ENCODE measurements at places on chromosomes 3 and 15.

DNA sequence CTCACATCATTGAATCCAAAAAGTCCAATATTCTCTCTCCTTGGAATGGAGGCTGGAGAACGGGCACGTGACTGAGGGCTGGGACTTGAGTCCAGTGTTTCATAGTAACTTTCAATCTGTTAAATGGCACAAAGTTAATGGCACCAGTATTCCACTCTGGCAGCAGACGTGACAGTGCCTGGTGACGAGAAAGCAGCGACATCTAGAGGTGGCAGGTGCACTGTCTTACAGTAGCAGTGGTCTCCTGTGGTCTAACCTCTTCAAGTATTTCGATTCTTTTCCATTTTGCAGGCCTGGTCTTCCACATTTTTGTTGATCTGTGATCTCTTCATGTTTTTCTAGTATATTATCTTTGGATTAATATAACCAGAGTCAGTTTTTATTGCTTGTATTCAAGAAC is 107.1 kb downstream of the OXSM start:
- H3K27ac ChIP-seq, result no peak overlapping the region
- DNase-seq, result no peak
- no peak overlapping the region for H3K4me3 ChIP-seq
- no peaks in the 10 kb centered on the region for H3K36me3 ChIP-seq

- H3K27me3 ChIP-seq, result peaks cover 17% of the 10 kb centered on the region
- no peaks in the 10 kb centered on the region for H3K36me3 ChIP-seq
- no peaks in the 10 kb centered on the region for H3K4me1 ChIP-seq
- H3K27ac ChIP-seq, result no peak overlapping the region
- no peak overlapping the region for H3K4me3 ChIP-seq
- no peak for DNase-seq
Observed at GRCh38 chr3:46737329-46737731, 19.7 kb upstream of the PRSS50 start.

DNA sequence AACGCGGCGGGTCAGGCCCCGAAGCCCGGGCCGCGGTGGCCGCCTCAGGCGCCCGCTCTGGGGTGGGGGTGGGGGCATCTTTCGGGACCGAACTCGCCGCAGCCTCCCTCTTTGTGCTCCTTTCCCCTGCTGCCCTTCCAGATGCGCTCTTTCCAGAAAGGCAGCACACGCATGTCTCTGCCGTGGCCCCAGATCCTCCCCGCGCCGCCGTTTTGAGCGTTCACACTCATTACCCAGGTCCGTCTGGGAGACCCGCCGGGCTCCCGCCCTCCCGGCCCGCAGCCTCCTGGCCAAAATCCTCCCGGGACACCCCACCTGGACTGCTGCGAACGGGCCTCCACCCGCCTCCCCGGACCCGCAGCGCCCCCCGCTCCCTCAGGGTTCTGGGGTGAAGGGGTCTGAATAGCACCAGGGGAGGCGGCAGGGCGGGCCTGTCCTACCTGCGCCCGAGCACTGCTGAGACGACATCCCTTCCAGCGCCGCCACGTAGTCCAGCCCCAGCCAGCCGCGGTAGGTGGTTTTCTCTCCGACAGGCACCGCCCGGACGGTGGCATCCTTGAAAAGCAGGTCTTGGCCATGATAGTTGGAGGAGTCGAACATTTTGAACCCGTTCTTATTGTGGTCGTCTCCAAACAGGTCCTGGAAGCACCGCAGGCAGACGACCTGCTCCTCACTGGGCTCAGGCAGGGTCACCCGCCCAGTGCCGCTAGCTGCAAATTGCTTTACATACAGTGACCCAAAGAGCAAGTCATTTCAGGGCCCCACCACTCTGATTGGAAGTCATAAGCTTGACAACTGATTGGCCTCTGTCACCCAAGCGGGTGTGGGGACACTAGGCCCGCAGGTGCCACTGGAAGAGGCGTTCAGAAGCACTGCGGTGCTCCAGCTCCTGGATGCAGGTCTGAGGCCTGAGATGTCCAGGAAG is 25.9 kb downstream of the MELTF start:
- H3K4me3 ChIP-seq, result peak overlapping the region; percentile 80
- peak overlapping the region; percentile 90 for H3K27ac ChIP-seq
- H3K36me3 ChIP-seq, result no peaks in the 10 kb centered on the region
- DNase-seq, result peak; percentile 31

DNA sequence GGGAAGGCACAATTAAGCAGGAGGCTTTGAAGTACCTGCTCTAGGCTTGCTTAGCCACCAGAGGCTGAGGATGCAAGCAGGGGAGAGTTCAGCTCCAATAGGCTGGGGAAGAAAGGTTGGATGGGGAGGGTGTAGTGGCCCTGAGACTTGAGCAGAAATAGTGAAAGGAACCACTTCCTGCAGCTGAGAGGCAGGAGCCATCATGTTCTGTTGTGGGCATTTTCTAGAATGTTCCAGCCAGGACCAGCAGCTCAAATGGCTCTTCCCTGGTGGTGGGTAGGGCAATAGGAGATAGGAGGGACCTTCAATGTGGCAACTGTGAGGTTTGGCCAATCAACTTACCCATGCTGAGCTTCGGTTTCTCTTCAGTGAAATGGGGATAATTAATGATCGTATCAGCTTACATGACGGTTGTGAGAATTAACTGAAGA is 79.1 kb upstream of the CGNL1 start:
- DNase-seq, result no peak
- H3K4me3 ChIP-seq, result no peak overlapping the region
- H3K27ac ChIP-seq, result no peak overlapping the region
- peaks cover 7% of the 10 kb centered on the region for H3K4me1 ChIP-seq
- H3K36me3 ChIP-seq, result peaks cover 5% of the 10 kb centered on the region

DNA sequence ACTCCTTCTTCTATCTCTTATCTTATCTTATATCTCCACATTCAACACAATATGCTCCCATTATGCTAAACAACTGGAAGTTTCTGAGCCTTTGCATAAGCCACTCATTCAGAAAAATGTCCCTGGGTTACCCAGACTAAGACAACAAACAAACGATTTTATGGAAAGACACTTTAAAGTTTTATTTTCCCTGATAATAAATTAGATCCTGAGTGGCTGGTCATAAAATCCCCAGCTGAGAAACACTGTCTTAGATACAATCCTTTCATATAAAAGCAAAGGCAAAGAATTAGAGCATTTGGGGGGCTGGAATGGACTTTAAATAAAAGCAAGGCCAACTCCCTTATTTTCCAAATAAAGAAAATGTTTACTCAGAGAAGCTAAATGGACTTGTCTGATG is 322.3 kb downstream of the GBE1 start:
- no peaks in the 10 kb centered on the region for H3K36me3 ChIP-seq
- H3K27ac ChIP-seq, result no peak overlapping the region
- H3K27me3 ChIP-seq, result no peaks in the 10 kb centered on the region
- H3K4me1 ChIP-seq, result no peaks in the 10 kb centered on the region
- H3K4me3 ChIP-seq, result no peak overlapping the region

- DNase-seq, result no peak
- H3K27ac ChIP-seq, result no peak overlapping the region
- no peaks in the 10 kb centered on the region for H3K27me3 ChIP-seq
- no peaks in the 10 kb centered on the region for H3K4me1 ChIP-seq
Observed at GRCh38 chr15:67575039-67575502, 32.6 kb downstream of the MAP2K5 start.

DNA sequence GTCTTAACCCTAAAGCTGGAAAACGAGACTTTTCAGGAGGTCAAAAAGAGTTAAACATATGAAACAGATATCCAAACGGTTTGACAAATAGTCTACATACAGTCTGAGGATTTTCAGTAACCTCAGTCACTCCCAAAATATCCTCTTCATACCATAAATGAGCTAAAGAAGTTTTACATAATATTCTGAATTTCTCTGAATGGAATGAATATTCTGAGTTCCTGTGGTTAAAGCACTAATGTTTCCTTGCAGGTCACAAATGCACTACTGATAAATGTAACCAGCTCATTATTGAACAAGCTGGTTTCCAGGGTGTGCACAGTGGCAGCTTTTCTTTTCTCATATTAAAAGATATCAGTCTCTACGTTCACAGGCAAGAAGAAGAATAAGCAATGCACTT is 137.4 kb upstream of the POU1F1 start:
- no peak overlapping the region for H3K27ac ChIP-seq
- no peaks in the 10 kb centered on the region for H3K27me3 ChIP-seq
- DNase-seq, result no peak
- H3K4me3 ChIP-seq, result no peak overlapping the region
- no peaks in the 10 kb centered on the region for H3K36me3 ChIP-seq
- no peaks in the 10 kb centered on the region for H3K4me1 ChIP-seq

DNA sequence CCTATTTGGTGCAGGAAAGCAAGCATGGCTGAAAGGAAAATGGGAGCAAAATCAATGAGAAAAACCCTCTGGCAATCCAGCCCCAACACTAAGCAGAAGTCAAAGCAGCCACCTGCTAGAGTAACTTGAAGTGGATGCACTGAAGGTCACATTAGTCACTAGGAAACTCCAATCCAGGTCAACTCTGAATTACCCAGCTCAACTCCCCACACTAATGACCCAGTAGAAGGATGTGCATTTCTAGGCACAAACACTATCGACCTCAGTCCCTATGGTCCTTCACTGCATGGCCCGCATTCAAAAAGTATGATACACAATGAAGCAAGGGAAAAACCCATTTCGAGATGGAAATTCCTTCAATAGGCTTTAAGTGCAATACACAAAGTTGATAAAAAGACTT is 80.6 kb downstream of the RAD18 start:
- no peak overlapping the region for H3K27ac ChIP-seq
- H3K4me1 ChIP-seq, result no peaks in the 10 kb centered on the region
- H3K4me3 ChIP-seq, result no peak overlapping the region
- no peaks in the 10 kb centered on the region for H3K27me3 ChIP-seq

DNA sequence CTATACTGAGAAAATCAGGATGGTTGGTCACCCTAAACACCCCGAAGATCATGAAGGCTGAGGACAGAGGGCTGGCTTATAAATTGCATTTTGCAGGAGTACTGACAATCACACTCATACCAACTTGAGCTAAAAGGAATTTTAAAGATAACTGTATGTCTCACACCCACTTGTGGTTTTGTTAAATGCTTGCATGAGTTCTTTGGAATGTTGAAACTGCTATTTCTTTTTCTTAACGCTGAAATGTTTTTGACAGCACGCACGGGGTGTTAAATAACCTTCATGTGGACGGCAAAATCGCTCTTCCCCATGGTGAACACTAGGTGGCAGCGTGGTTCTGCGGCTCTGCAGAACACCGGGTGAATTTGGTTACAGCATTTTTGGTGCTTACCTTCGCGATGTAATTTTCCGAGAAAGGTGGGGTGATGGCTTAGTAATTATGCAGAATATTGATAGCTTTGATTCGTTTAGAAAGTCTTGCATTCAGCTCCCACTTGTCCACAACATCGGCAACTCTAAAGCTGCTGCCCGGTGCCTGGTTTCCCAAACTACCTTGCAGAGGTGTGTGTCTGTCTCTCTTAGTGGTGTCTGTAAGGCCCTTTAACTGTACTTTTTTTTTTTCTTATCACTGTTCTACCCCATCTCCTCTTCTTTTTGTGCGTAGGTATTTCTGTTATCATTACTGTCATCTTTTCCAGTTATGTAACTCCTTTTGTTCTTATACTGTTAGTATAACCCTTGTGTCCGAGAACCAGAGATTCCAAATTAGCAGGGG is 51.7 kb downstream of the ARNT2 start:
- peaks cover 5% of the 10 kb centered on the region for H3K27me3 ChIP-seq
- H3K36me3 ChIP-seq, result no peaks in the 10 kb centered on the region
- DNase-seq, result peak; percentile 66
- H3K27ac ChIP-seq, result no peak overlapping the region

DNA sequence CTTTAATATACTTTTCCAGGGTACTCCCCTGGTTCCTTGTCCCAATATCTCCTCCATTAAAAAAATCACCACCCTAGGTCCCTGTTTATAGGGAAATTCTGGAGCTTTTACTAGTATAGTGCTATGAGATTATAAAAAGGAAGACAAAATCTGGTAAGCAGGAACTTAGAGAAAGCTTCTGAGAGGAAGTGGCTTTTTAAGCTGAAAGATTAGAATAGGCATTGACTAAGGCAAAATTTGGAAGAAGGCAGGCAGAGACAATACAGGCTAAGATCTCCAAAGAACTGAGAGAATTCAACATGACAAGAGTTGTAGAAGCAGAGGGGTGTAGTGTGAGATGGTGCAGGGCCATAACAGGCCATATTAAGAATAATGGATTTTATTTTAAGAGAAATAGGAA is 25.8 kb downstream of the SGO1 start:
- no peaks in the 10 kb centered on the region for H3K27me3 ChIP-seq
- H3K4me3 ChIP-seq, result no peak overlapping the region
- peaks cover 58% of the 10 kb centered on the region for H3K36me3 ChIP-seq
- peak overlapping the region; percentile 50 for H3K27ac ChIP-seq
- DNase-seq, result no peak

DNA sequence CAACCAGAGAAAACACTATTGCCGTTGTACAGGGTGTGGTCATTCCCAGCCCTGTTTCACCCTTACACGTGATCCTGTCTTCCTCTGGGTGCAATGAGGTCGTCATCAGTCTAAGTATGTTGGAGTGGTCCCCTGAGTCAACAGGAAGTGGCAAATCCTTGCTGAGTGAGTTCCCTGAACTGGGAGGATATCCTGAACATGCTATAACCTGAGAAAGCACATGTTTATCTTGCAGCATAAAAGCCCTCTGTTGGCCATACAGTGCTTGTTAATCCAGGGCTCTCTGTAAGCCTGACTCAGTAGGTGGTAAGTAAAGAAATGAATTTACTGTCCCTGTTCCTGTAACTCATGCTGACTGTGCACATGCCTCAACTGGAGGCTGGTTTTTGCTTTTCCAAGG is 477.8 kb upstream of the RGMA start:
- no peak overlapping the region for H3K4me3 ChIP-seq
- no peak overlapping the region for H3K27ac ChIP-seq
- H3K4me1 ChIP-seq, result peaks cover 5% of the 10 kb centered on the region

GRCh38 chr3:88059380-88060170 is 520 bp downstream of the ZNF654 start:
- H3K4me3 ChIP-seq, result peak overlapping the region; percentile 90
- peak; percentile 12 for DNase-seq
- no peaks in the 10 kb centered on the region for H3K27me3 ChIP-seq
- H3K4me1 ChIP-seq, result peaks cover 59% of the 10 kb centered on the region
- H3K36me3 ChIP-seq, result peaks cover 39% of the 10 kb centered on the region
- peak overlapping the region; percentile 97 for H3K27ac ChIP-seq

GRCh38 chr3:118817748-118818165 is 216.9 kb downstream of the IGSF11 start:
- DNase-seq, result peak; percentile 54
- no peaks in the 10 kb centered on the region for H3K4me1 ChIP-seq
- no peak overlapping the region for H3K27ac ChIP-seq
- H3K36me3 ChIP-seq, result no peaks in the 10 kb centered on the region
- H3K27me3 ChIP-seq, result no peaks in the 10 kb centered on the region

DNA sequence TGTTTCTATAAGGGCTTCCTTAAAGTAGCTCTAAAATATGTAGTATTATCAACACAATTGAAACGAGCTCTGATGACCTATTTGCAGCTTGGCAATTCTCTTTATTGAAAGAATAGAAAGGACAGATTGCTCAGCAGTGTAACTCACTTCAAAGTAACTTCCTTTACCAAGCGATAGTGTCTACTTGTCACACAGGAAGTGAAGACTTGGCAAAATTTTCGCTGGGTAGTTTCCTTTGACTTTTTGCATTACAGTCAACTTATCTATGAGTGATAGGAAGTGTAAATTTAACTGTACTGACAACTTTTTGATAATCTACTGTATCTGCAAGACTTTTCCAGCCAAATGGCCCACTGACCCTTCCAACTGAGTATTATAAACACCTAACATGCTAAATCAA is 22.8 kb downstream of the SLC9A9 start:
- H3K27me3 ChIP-seq, result no peaks in the 10 kb centered on the region
- peaks cover 53% of the 10 kb centered on the region for H3K4me1 ChIP-seq
- peak; percentile 52 for DNase-seq
- H3K4me3 ChIP-seq, result no peak overlapping the region

- H3K4me3 ChIP-seq, result no peak overlapping the region
- no peak for DNase-seq
- no peaks in the 10 kb centered on the region for H3K36me3 ChIP-seq
- H3K27ac ChIP-seq, result no peak overlapping the region
Observed at GRCh38 chr3:5036858-5037257, 57.6 kb downstream of the BHLHE40 start.

Data from activated CD4-positive, alpha-beta T cell treated with anti-CD3 and anti-CD28 coated beads, Interleukin-2, amount 10 ng/mL, durations not matched to agents 7 days and 5 days (primary cell).